AG04449 (cell line): ENCODE measurements at places on chromosomes 7 and 10.

GRCh38 chr7:132430861-132431822 lies 145.1 kb downstream of the PLXNA4 start:
- peak; percentile 56 for DNase-seq

DNA sequence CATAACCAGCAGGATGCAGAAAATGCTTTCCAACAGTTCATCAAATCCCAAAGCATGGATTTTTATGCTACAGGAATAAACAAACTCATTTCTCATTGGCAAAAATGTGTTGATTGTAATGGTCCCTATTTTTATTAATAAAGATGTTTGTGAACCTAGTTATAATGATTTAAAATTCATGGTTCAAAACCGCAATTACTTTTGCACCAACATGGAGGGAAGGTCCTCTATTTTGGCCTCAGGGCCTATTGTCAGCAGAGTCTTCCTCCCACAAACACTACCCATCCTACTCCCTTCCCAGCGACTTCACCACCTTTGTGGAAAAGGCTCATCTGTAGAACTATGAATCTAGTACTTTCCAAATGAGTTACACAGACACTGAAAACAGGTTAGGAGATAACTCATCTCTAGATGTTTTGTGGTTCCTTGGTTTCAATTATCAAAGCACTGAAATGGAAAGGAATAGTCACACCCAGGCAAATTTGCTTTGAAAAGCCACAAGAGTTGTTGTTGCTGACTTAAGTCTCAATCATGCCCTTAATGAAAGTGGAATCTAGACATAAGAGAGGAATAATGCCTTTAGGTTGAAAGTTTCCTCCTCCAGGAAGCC lies 59.4 kb upstream of the FRMD4A start:
- DNase-seq = no peak

- DNase-seq = no peak
Observed at GRCh38 chr7:64881461-64882287, 21.4 kb upstream of the ZNF273 start.

- DNase-seq = no peak
Observed at GRCh38 chr7:65892835-65893234, 20.0 kb downstream of the VKORC1L1 start.

DNA sequence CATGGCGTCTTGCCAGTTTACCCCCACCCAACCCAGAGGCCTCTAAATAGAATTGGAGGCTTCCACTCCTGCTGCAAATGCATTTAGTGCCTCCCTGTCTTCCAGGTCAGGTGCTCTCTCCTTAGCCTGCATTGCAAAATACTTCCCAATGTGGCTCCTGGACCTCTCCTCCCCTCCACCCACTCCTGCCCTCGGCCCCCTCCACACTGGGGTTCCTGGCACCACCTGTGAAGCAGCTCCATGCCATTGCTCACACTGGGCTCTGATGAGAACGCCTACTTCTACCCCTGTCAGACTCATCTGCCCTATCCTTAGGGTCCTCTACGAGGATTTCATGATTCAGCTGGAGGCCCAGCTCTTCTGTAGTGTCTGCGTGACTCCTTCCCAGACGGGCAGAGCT lies 37.4 kb downstream of the C10orf120 start:
- DNase-seq = no peak

DNA sequence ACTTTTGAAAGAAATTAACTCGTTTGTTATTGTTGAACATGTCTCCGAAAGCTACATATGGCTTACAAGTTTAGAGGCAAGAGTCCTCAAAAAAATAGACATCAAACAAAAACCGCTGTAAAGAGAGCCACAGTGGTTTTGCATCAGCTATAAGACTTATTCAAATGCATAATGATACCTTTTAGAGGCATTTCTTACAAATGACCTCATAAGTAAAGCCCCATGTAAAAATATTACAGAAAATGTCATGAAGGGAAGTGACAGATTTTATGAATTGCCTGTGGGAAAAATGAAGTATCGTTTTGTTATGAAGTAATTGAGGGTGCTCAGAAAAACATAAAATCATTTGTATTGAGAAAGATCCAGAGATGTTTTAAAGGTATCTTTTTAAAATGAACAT lies 598.0 kb downstream of the NXPH1 start:
- DNase-seq = no peak

GRCh38 chr10:30357075-30357801 lies 8.2 kb upstream of the MTPAP start:
- no peak for DNase-seq

DNA sequence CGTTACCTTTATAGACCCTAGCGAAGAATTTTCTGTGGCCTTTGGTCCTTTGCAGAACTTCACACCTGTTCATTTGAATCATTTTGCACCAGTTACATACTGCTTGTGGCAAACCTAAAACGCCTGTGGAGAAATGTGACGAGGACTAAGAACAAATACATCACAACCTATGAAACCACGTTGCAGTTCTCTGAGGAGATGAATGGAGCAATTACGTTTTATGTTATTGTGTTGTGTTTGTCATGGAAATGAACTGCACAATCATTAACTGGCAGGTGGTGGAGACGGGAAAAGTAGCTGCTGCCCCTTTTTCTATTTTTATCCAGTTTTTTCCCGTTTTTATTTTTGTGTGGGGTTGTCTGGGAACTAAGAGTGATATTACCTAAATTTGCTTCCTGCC lies 505.5 kb downstream of the SDK1 start:
- DNase-seq = no peak

GRCh38 chr10:45395554-45395953 lies 21.5 kb downstream of the ALOX5 start:
- no peak for DNase-seq
